ENCODE measurements at places on chromosomes 11 and 22. TPM values are rescaled to one million over a fixed set of nuclear protein-coding genes. Genes with fewer than 3 reads are reported as not detected.

MAPK12 gene
- total RNA-seq = 10.4 TPM

MMP10 gene
- total RNA-seq = not detected

MICAL2 gene
- 130 TPM for total RNA-seq

LARGE2 gene
- total RNA-seq = 4.2 TPM

LIPT2 gene
- 0.45 TPM for total RNA-seq

SULT4A1 gene
- 2.2 TPM for total RNA-seq

CHRNA10 gene
- 22.6 TPM for total RNA-seq

OR51I1 gene
- total RNA-seq = not detected

ANGPTL5 gene
- not detected for total RNA-seq

DAGLA gene
- total RNA-seq = 0.45 TPM

PLCB3 gene
- total RNA-seq = 17.9 TPM

DNA sequence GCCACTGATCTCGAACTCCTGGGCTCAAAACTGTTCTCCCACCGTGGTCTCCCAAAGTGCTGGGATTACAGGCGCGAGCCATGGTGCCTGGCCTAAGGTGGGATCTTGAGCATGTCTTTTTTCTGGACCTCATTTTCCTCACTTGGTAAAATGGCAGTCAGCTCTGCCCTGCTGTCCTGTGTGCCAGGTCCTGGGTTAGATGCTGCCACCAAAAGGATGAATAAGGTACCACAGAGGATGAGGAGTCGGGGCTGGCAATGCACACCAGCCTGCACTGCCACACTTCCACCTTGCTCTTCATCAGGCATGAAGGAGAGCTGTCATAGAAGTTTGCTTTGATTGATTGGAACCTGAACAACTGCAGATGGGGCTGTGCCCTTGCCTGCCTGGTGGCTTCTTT lies 32.3 kb downstream of the ACO2 start:
- no peak overlapping the region for H3K4me3 ChIP-seq
- H3K27ac ChIP-seq = no peak overlapping the region

GRCh38 chr22:46006379-46007002 lies 29.5 kb upstream of the WNT7B start:
- DNase-seq = peak; percentile 91
- no peaks in the 10 kb centered on the region for H3K36me3 ChIP-seq
- no peaks in the 10 kb centered on the region for H3K27me3 ChIP-seq

GRCh38 chr11:119019996-119020395 lies 1.4 kb downstream of the TRAPPC4 start:
- DNase-seq = no peak
- peaks cover 77% of the 10 kb centered on the region for H3K4me1 ChIP-seq
- peak overlapping the region; percentile 94 for H3K27ac ChIP-seq
- H3K27me3 ChIP-seq = no peaks in the 10 kb centered on the region
- H3K4me3 ChIP-seq = peak overlapping the region; percentile 96

GRCh38 chr22:38845004-38845740 lies 1.3 kb upstream of the NPTXR start:
- H3K27me3 ChIP-seq = peaks cover 19% of the 10 kb centered on the region
- no peaks in the 10 kb centered on the region for H3K36me3 ChIP-seq
- H3K27ac ChIP-seq = peak overlapping the region; percentile 86
- no peak overlapping the region for H3K4me3 ChIP-seq

- no peaks in the 10 kb centered on the region for H3K36me3 ChIP-seq
- DNase-seq = no peak
- H3K27me3 ChIP-seq = no peaks in the 10 kb centered on the region
- peak overlapping the region; percentile 93 for H3K27ac ChIP-seq
Measured at GRCh38 chr22:37547251-37547741, 13.0 kb upstream of the CDC42EP1 start.

DNA sequence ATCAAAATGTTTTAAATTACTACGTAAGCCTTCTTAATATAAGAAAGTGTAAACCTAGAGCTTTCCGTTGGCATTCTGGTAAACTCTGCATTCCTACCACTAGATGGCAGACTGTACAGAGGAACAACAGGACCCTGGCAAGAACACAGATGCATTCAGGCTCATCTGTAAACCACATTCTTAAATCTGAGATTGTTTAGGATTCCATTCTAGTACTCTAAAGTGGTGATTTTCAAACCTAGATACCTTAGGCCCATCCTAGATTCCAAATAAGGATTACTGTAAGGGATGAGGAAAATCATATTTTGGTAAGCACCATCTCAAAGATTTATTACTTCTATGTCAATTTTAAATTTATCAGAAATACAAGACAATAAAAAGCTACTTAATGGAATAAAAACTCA lies 26.9 kb downstream of the PICALM start:
- H3K4me3 ChIP-seq = no peak overlapping the region
- peaks cover 85% of the 10 kb centered on the region for H3K4me1 ChIP-seq
- no peaks in the 10 kb centered on the region for H3K36me3 ChIP-seq
- H3K27ac ChIP-seq = peak overlapping the region; percentile 48

GRCh38 chr11:109957601-109958000 lies 135.6 kb upstream of the ZC3H12C start:
- H3K4me3 ChIP-seq = no peak overlapping the region
- H3K27me3 ChIP-seq = no peaks in the 10 kb centered on the region
- DNase-seq = no peak

GRCh38 chr11:100808904-100809491 lies 121.9 kb downstream of the ARHGAP42 start:
- no peak overlapping the region for H3K27ac ChIP-seq
- no peak for DNase-seq
- H3K4me1 ChIP-seq = peaks cover 11% of the 10 kb centered on the region
- H3K4me3 ChIP-seq = no peak overlapping the region
- no peaks in the 10 kb centered on the region for H3K36me3 ChIP-seq

GRCh38 chr11:92580908-92581307 lies 356.3 kb downstream of the FAT3 start:
- H3K4me1 ChIP-seq = no peaks in the 10 kb centered on the region
- H3K27ac ChIP-seq = no peak overlapping the region
- H3K36me3 ChIP-seq = no peaks in the 10 kb centered on the region
- DNase-seq = no peak

GRCh38 chr22:40216041-40216756 lies 38.5 kb downstream of the TNRC6B start:
- DNase-seq = peak; percentile 25
- H3K27ac ChIP-seq = peak overlapping the region; percentile 16
- H3K27me3 ChIP-seq = no peaks in the 10 kb centered on the region
- no peak overlapping the region for H3K4me3 ChIP-seq
- H3K36me3 ChIP-seq = no peaks in the 10 kb centered on the region

DNA sequence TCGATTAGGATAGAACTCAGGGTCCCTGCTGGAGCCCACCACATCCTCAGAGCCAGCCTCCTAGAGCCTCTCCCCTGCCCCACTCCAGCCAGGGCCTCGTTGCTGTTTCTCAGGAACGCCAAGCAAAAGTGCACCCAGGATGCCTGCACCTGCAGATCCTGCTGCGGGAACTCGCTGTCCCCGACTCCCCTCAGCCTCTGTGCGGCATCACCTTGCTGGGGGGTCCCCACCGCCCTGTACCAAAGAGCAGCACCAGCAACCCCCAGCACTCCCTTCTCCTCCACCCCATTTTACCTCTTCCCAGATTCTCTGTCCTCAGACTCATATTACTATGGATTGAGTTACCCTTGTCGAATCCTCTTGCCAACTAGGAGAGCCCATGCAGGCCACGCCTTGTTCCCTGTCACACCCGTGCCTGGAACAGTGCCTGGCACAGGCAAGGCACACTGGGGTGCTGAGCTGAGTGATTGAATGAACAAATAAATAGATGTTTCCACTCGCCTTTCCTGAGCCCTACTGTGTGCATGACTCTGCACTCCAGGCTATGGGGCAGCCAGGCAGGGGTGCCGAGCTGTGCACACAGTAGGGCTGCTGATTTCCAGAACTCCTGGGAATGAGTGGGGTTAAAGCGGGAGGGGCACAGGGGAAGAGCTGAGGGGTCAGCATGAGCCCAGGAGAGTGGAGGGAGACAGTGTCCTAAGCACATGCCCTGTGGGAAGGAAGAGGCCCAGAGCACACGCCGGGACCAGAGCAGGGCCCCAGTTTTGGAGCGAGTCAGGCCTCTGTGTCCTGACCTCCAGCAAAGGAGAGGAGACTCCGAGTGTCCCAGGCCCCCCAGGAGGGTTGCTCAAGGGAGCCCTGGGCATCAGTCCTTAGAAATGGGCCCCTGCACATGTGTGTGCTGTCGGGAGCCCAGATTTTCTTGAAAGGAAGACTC lies 44.3 kb downstream of the LINC01488 start:
- no peaks in the 10 kb centered on the region for H3K36me3 ChIP-seq
- H3K27me3 ChIP-seq = no peaks in the 10 kb centered on the region
- no peaks in the 10 kb centered on the region for H3K4me1 ChIP-seq

DNA sequence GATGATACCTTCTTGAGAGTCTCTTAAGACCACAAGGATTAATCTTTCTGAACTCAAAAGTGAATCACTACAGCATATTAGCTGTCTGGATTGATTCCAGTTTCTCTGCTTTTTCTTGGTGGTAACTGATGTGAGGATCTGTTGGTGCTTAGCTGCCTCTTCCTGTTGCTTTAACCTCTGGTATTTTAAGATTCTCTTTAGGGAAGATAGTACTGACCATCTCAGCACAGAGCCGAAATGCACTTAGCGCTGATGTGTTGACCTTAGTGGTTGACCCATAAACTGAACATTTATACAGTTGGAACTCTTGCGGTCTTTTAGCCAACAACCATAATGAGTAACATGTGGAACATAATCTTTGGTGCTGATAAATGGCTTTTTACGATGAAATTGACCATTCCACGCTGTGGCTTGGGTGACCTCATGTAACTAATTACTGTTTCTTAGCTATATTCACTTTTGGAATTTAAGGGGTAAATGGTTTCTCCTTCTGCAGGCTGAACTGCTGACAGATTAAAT lies 33.7 kb downstream of the APLP2 start:
- no peak for DNase-seq
- H3K4me1 ChIP-seq = peaks cover 10% of the 10 kb centered on the region
- no peak overlapping the region for H3K4me3 ChIP-seq

GRCh38 chr11:94307101-94307791 lies 2.9 kb downstream of the IZUMO1R start:
- no peak for DNase-seq
- no peak overlapping the region for H3K27ac ChIP-seq
- no peaks in the 10 kb centered on the region for H3K36me3 ChIP-seq
- H3K4me3 ChIP-seq = no peak overlapping the region
- peaks cover 7% of the 10 kb centered on the region for H3K4me1 ChIP-seq

DNA sequence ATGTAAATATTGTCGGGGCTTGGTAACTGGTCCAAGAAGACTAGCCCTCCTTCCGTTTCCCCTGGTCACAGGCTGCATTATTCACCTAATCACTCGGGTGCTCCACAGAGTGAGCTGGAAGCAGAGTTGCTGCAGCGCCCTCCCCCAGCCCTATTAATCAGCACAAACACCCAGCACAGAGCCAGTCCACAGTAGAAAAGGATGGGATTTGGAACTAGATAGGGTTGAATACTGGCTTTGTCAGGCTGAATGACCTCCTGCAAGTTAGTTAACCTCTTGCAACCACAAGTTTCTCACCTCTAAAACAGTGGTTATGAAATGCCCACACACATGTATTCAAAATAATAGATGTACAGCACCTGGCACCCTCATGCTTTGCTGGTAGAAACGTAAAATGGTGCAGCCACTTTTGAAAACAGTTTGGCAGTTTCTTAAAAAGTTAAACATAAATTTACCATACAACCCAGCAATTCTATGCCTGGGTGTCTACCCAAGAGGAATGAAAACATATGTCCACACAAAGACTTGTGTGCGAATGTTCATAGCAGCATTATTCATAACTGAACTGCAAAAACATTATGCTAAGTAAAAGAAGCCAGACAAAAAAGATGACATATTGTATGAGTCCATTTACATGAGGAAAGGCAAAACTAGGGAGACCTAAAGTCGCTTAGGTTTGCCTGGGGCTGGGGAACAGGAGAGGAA lies 31.7 kb upstream of the APLP2 start:
- H3K4me1 ChIP-seq = no peaks in the 10 kb centered on the region
- DNase-seq = peak; percentile 15
- H3K27ac ChIP-seq = no peak overlapping the region
- H3K27me3 ChIP-seq = no peaks in the 10 kb centered on the region
- no peaks in the 10 kb centered on the region for H3K36me3 ChIP-seq
- H3K4me3 ChIP-seq = no peak overlapping the region

GRCh38 chr11:87974797-87975196 lies 200.4 kb downstream of the RAB38 start:
- H3K4me3 ChIP-seq = no peak overlapping the region
- H3K36me3 ChIP-seq = no peaks in the 10 kb centered on the region
- no peaks in the 10 kb centered on the region for H3K27me3 ChIP-seq

- peaks cover 47% of the 10 kb centered on the region for H3K4me1 ChIP-seq
- no peaks in the 10 kb centered on the region for H3K36me3 ChIP-seq
- H3K27me3 ChIP-seq = no peaks in the 10 kb centered on the region
- no peak overlapping the region for H3K4me3 ChIP-seq
Measured at GRCh38 chr11:2924821-2925675, 4.2 kb downstream of the PHLDA2 start.

DNA sequence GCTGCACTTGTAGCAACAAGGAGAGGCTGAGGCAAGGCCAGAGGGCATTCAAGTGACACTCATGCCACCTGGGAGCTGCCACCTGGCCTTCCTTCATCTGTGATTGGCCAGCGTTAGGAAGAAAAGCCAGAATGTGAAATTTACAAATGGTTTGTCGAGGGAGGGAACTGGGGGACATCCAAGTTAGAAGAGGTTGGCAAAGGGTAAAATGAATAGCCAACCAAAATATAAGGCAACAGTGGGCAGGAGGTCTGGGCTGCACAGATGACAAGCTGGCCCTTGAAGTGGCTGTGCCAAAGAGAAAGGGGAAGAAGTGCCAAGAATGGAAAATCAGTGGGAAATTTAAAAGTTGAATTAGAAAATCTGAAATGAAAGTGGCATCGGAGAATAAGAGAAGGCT lies 221.4 kb downstream of the C11orf91 start:
- no peak overlapping the region for H3K27ac ChIP-seq
- no peaks in the 10 kb centered on the region for H3K36me3 ChIP-seq
- peaks cover 47% of the 10 kb centered on the region for H3K27me3 ChIP-seq
- H3K4me1 ChIP-seq = peaks cover 10% of the 10 kb centered on the region

DNA sequence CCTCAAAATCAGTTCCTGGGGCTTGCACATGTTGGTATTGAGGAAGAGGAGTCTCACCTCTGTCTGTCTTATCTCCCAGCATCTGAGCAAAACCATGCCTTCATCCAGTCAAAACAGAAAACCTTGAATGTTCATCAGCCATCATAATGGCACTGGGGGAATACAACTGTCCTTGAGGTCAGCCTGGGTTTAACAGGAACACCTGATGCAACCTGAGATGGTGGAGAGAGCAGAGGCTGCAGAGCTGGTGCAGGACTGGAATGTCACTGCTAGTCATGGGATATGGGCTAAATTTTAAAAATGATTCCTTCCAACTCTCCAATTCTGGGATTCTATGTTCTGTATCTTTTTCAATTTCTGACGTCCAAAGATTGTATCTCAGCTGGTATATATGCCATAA lies 931.0 kb downstream of the NTM start:
- no peak overlapping the region for H3K27ac ChIP-seq
- no peak overlapping the region for H3K4me3 ChIP-seq
- DNase-seq = no peak
- no peaks in the 10 kb centered on the region for H3K27me3 ChIP-seq
- H3K4me1 ChIP-seq = no peaks in the 10 kb centered on the region

GRCh38 chr11:2072551-2073261 lies 66.5 kb downstream of the IGF2 start:
- H3K36me3 ChIP-seq = no peaks in the 10 kb centered on the region
- no peak overlapping the region for H3K27ac ChIP-seq
- no peak overlapping the region for H3K4me3 ChIP-seq
- no peak for DNase-seq
- no peaks in the 10 kb centered on the region for H3K27me3 ChIP-seq
- H3K4me1 ChIP-seq = peaks cover 10% of the 10 kb centered on the region

Data from stomach (tissue), 19 donors.